ENCODE measurements at places on chromosomes 3 and 15.
A peak's percentile ranks its signal among the peaks of the same experiment; 100 is the strongest.

DNA sequence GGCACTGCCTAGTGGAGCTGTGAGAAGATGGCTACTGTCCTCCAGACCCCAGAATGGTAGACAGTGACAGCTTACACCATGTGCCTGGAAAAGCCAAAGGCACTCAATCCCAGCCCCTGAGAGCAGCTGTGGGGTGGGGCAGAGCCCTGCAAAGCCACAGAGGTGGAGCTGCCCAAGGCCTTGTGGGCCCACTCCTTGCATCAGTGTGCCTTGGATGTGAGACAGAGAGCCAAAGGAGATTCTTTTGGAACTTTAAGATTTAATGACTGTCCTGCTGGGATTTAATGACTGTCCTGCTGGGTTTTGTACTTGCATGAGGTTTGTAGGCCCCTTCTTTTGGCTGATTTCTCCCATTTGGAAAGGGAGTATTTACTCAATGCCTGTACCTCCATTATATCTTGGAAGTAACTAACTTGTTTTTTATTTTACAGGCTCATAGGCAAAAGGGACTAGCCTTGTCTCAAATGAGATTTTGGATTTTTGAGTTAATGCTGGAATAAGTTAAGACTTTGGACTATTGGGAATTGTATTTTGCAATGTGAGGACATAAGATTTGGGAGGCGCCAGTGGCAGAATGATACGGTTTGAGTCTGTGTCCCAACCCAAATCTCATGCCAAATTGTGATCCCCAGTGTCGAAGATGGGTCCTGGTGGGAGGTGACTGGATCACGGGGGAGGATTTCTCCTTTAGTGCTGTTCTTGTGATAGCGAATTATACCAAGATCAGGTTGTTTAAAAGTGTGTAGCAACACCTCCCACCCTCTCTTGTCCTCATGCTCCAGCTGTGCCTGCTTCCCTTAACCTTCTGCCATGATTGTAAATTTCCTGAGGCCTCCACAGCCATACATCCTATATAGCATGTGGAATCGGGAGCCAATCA is 80.4 kb downstream of the MYO5A start:
- no peak for DNase-seq

DNA sequence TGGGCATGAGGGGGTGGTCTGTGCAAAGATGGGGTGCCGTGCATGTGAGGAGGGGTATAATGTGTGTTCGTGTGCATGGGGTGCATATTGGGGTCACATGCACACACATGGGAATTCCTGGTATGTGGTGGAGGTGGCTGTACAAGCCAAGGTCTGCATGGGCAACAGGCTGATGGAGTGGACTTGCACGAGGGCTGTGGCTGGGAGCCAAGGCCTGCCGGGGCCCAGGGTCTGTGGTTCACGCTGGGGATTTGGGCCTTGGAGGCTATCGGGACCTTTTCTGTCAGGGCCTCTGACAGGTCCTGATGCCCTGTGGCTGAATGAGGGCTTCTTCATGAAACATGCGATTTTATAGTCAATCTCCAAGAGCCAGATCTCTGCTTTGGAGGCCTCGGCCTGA is 9.8 kb upstream of the PLXND1 start:
- DNase-seq: no peak

- peak; percentile 41 for DNase-seq
Observed at GRCh38 chr3:126158016-126158911, 22.1 kb downstream of the ALDH1L1 start.

DNA sequence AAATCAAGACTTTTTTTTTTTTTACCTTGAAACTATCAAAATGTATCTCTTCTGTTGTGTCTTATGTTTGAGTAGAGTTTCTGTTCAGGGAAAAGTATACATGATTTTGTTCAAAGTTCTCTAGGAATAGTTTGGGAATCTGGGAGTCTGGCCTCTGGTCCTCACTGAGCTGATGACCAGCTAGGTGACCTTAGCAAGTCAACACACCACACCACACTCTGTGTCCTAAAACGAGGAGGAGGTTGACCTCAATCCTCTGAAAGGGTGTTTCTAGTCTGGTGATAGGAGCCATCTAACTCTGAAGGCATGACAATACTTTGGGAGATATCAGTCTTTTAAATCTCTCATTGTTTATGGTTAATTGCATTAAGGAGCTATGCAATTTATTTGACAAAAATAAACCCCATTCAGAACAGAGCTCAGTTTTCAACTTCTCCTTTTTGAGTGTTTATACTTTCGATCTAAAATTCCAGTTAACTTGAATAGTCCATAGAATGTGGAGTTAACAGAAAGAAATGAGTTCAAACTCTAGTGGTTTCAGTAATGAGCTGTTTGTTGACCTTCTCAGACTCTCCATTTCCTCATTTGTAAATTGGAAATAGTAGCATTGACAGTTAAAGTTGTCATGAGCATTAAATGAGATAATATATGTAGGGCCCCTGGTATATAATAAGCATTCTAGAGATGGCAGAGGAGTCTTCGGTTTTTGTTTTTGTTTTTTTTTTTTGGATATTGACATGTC is 112.2 kb upstream of the LRRN1 start:
- DNase-seq: no peak

DNA sequence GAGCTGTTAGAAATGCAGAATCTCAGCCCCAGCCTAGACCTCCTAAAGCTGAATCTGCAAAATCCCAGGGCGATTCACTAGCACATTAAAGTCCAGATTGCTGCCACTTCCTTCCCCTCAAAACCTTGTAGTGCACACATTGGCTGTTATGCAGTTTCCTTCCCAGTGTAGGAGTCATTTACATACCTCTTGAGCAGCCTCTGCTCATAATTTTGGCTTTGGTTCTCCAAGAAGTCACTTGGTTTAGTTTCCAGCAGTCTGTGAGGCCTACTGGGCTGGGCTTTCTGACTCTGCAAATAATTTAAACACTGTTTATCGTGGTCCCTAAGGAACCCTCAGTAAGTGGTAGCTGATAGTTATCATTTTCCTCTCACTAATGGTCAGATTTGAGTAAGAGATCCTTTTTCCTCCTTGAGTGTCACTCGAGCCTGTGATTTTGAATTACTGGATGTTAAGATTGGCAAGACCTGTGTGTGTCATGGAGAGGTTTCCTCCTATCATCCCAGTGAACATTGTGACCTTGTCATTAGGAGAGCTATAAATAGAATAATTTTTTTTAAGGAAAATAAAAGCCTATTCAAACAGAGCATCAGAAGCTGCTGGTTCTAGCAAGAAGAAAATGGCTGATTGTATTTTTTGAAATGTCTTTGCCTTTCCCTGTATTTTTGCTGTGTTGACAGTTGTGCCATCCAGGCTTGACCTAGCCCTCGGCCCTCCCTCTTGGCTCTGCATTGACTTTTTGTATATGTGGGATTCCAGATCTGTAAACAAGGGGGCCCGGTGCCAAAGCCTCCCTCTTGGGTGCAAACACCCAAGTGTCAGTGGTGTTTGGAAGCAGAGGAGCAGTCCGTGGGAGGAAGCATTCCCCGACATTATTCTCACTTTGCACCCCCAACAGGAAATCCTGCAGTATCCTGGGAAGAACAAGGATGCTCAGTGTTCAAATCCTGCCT is 134.8 kb upstream of the ANKRD28 start:
- DNase-seq: no peak

DNA sequence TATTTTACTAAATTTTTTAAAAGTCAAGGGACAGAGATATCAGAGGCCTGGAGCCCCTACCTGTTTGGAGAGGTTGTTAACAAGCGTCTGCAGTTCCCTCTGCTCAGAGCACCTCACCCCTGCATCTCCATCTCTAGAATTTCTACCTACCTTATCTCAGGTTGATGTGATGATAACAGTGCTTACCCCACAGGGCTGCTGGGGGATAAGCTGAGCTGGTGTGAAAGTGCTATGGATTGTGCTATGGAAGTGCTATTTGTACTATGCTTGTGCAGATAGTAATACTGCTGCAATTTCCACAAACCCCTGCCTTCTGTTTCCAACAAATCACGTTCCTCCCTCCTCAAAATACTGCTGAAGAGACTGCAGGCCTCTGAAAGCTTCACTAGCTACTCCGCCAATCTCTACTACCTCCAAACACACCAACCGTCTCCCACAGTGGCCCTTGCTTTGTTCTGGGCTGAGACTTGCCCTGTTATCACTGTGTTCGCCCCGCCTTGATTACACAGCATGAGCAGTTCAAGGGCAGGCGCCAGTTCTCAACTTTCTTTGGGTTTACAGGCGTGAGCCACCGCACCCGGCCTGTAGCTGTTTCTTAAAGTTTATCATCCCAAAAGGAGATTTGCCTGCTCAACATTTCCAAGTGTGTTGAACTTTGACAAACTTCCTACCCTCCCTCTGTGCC is 28.4 kb upstream of the PARL start:
- DNase-seq: no peak

DNA sequence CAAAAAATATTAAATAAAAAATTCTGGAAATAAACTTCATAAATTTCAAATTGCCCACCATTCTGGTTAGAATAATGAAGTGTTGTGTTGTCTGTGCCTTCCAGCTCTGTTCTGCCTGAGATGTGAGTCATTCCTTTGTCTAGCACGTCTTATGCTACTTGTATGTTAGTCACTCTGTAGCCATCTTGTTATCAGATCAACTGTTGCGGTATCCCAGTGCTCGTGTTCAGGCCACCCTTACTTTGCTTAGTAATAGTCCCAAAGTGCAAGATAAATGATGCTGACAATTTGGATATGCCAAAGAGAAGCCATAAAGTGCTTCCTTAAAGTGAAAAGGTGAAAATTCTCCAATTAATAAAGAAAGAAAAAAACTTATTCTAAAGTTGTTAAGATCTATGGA is 527.5 kb downstream of the NAALADL2 start:
- DNase-seq: no peak

GRCh38 chr15:31347067-31347975 is 20.7 kb downstream of the KLF13 start:
- DNase-seq: no peak

GRCh38 chr3:163328680-163329079 is 1749.6 kb downstream of the SI start:
- DNase-seq: no peak

DNA sequence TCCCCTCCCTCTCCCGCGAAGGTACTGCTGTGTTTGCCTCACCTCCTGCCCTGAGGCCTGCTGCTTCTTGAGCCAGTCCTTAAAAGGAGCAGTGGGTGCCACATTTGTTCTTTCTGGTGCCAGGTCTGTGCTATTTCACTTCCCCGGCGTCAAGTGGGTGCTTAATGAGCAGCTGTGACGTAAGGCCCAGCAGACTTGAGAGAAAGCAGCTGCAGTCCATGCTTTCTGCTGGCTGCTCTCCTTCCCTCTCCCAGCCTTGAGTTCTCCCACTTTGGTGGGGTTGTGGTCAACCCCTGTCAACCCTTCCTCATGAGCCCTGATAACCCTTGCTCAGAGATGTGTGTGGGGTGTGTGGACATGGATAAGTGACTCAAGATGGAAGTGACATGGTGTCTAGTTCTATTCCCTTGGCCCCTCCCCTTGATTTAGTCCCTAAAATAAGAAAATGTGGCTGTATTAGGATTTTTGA is 6.9 kb downstream of the INAFM2 start:
- DNase-seq: no peak

- no peak for DNase-seq
Observed at GRCh38 chr3:48433472-48434118, 3.7 kb upstream of the PLXNB1 start.

DNA sequence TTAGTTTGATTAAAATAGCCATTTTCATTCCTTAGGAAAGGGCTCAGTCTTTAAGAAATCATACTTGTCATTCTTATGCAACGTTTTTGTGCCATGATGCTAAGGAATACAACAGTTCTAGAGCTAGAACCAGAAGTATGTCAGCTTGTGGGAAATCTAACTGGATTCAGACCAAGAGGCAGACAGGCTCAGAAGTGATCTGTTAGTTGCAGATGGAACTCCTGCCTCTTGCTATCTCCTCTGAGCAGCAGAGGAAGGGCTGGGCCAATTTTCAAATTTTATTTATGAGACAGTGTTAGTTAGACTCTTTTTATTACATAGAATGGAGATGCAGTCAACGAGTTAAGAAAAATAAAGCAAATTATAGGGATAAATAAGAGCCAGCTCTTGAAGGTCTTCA is 48.5 kb upstream of the RYR3 start:
- DNase-seq: no peak

DNA sequence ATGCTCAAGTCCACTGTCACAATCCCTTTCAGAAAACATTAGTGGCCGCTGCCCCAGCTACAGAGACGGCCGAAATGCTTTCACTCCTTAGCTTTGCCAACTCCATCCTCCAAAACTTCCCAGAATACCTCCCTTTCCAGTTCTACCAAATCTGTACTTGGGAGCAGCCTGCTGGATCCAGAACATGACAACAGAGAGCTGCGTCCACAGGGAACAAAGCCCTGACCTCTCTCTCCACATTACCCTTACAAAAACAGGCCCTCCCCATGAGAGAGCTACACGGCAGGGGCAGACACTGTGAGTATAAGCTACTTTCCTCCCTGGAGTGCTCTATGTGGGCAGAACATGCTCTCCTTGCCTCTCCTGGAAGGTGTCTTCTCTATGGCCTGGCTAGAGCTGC is 6.3 kb downstream of the RBM15B start:
- peak; percentile 18 for DNase-seq

DNA sequence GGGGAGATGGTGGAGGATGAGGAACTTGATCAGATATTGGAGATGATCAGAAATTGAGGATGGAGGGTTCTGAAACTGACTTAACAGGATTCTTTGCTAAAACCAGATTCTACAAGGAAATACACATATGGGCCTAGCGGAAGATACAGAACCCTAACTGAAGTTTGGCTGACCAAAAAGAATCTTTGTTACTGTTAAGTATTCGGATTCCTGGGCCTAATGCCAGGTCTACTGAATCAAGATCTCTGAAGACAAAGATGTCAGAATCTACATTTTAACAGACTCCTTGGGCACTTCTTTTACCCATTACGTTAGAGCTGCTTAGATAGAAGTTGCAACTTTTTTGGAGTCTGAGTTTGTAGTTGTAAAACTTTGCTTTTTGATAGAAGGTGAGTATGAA is 137.7 kb downstream of the FNDC3B start:
- no peak for DNase-seq

- no peak for DNase-seq
Observed at GRCh38 chr15:76575274-76575673, 238.7 kb downstream of the ISL2 start.

DNA sequence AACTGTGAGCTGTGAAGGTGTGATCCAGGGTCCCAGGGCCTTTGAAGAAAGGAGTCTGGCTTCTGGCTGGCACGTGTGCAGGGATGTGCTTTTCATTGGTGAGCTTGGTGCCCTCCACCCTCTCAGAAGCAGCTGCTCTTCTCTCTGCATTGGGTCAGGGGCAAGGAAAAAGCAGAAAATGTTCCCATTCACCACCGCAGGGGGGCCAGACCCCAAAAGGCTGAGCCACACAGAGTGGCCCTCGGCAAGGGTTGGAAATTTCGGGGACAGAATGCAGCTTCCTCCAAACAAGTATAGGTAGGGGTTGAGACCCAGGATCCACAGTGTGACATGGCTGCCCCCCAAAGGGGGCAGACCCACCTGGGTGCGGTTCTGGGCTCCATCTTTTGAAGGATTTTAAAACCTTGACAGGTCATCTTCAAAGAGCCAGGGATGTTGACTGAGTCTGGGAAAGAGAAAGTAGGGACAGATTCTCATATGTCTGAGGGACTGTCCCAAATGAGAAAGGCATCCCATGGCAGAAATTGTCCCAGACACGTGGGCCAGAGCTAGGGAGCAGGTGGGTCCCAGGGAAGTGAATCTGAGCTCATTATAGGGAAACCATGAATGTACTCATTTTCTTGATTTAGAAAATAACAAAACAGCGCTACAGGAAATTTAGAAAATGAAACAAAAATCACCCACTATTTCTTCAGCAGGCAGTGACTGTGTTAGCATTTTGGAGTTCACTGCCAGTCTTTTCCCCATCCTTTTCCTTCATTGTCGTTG is 2.7 kb downstream of the CSK start:
- no peak for DNase-seq
